ENCODE measurements at places on chromosomes 7 and 10.

GRCh38 chr7:105130580-105130979, 116.6 kb downstream of the KMT2E start:
- DNase-seq = no peak

DNA sequence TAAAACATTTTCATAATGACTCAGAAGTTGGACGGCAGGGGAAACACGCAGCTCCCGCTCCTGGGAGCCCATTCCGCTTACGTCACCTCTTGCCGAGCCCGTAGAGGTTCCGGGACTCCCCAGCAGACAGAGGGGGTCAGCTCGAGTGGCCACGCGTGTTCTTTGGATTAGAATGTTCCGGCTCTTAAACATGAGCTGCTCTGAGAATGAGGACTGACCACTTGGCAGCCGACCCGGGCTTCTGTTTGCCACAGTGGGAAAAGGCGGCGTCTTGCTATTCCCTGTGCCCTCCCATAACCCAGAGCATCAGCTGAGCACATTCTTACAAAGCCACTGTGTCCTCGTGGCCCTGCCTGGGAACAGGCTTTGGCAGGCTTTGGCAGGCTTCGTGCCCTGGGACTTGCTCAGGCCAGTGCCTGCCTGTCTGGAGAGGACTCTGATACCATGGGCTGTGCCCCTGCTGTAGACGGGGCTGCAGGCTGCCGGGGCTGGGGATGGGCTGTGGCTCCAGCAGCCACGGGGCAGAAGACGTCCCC, 40.1 kb downstream of the PFKP start:
- no peak for DNase-seq

- no peak for DNase-seq
Measured at GRCh38 chr10:124651402-124651891, 92.7 kb downstream of the FAM53B start.

DNA sequence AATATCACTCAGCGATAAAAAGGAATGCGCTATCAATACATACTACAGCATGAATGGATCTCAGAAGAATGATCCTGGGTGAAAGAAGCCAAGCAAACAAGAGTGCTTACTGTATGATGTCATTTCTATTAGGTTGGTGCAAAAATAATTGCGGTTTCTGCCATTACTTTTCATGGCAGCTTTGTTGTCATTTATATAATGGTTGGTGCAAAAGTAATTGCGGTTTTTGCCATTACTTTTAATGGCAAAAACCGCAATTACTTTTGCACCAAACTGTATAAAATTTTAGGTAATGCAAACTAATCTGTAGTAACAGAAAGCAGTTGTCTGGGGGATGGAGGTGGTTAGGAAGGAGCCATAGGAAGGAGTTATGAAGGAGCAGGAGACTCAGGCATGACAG, 318.3 kb upstream of the ZMIZ1 start:
- no peak for DNase-seq
